ENCODE measurements at places on chromosomes 4 and X. TPM values are rescaled to one million over a fixed set of nuclear protein-coding genes. Genes with fewer than 3 reads are reported as not detected.

The ARR3 gene
- total RNA-seq = not detected

The BCAP31 gene
- total RNA-seq = 266 TPM

The SSX4B gene
- not detected for total RNA-seq

The PDHA1 gene
- 184 TPM for total RNA-seq

The CXorf65 gene
- not detected for total RNA-seq

The CTAG1A gene
- not detected for total RNA-seq

The FAT1 gene
- total RNA-seq = 9.1 TPM

The TBC1D25 gene
- total RNA-seq = 4.5 TPM

The MAGIX gene
- total RNA-seq = 0.32 TPM

The SSX2B gene
- total RNA-seq = not detected

The TCEANC gene
- total RNA-seq = 2.1 TPM

The HSD17B13 gene
- total RNA-seq = 0.13 TPM

The GAGE13 gene
- not detected for total RNA-seq

The PPARGC1A gene
- total RNA-seq = 1.0 TPM

The TRAPPC2 gene
- total RNA-seq = 10.3 TPM

The ATP6AP1 gene
- 54.4 TPM for total RNA-seq

The ATP1B4 gene
- not detected for total RNA-seq

The CFAP47 gene
- total RNA-seq = not detected

The TNMD gene
- under 0.01 TPM for total RNA-seq

The PASD1 gene
- total RNA-seq = not detected

The PSAPL1 gene
- not detected for total RNA-seq

The TCEAL5 gene
- not detected for total RNA-seq

The FRMPD4 gene
- 0.16 TPM for total RNA-seq

All from bladder microvascular endothelial cell (primary cell).